CD4-positive, alpha-beta T cell treated with Interleukin-4 for 1 hour (primary cell): ENCODE measurements at places on chromosomes 7 and 10.
A peak's percentile ranks its signal among the peaks of the same experiment; 100 is the strongest.

DNA sequence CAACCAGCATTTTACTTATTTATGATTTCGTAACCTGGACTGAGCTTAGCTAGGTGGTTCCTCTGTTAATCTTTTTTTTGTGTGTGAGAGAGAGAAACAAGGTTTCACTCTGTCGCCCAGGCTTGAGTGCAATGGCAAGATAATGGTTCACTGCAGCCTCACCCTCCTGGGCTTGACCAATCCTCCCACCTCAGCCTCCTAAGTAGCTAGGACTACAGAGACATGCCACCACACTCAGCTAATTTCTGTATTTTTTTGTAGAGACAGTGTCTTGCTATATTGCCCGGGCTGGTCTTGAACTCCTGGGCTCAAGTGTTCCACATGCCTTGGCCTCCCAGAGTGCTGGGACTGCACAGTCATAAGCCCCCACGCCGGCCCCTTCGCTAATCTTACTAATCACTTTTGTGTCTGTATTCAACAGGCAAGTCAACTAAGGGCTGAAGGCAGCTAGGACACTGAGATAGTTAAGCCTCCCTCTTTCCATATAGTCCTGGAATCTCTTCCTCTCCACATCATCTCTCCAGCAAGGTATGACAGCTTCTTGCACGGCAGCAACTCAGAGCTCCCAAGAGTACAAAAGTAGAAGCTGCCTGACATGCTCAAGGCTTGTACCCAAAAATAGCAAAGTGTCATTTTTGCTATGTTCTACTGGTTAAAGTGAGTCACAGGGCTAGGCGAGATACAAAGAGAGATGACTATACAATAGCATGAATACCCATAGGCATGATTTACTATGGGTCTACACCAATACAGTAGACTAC lies 11.3 kb downstream of the KMT2C start:
- no peak for DNase-seq

GRCh38 chr7:6254866-6255265 lies 17.6 kb downstream of the CYTH3 start:
- no peak for DNase-seq

DNA sequence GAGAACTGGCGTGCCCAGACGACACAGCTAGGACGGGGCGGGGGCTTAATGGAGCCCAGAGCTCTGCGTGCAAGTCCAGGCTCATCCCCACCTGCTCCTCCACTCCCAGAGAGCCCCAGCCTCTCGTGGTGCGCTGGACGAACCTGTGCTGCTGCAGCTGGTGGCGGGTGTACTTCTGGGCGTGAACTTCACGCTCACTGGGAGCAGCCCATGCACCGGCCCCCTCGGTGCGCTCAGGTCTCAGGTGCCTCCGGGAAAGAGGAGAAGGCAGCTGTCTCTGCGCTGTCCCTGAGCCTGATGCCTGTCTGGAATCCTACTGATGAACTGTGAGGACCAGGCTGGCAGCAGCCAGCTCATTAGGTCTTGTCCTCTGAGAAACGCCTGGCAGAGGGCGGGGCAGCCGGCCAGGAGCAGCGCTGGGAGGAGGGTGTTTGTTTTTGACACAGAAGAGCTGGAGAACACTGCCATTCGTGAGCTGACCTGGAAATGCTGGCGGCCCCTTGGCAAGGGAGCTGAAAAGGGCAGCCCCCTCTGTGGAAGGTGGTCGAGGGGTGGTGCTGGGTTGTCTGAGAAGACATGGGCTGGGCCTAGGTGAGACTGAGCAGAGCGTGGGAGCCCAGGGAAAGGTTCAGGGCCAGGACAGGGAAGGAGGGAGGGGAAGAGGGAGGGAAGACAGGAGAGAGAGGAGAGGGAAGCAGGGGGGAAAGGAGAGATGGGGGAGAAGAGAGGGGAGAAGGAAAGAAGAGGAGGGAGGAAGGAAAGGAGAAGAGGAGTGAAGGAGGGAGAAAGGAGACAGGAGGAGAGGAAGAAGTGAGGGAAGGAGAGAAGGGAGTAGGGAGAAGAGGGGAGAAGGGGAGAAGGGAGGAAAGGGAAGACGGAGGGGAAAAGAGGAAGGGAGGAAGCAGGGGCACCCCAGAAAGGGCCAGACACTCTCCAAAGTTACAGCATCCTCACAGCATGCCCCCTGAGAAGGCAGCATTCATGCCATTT lies 53.5 kb upstream of the TNS3 start:
- no peak for DNase-seq

DNA sequence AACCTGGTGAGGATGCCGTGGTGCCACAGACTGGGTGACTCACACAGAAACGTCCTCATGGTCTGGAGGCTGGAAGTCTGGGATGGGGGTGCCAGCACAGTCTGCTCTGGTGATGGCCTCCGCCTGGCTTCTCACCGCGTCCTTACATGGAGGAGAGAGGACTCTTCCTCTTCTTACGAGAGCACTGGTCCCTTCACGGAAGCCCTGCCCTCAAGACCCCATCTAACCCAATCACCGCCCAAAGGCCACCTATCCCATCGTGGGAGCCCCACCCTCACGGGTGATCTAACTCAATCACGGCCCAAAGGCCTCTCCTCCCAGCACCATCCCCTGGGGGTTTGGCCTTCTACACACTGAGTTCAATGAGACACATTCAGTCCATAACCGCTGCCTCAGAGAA lies 137.7 kb downstream of the PTPRN2 start:
- DNase-seq = no peak

DNA sequence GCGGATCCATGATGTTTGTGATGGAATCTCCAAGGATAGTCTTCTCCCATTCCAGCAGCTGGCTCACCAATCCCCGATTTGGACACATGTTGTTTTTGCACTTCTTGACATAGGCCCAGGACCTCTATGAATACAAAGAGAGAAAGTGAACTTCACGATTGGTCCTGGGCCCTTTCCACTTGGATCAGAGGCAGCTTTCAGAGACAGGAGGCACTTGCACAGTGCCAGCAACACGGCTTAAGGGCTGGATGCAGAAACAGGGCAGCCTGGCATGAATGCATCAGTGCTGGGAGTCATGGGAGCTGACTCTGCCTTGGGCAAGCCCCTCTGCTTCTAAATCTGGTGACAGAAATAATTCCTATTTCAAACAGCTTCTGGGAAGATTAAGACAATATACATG lies 2.1 kb upstream of the TMEM120A start:
- no peak for DNase-seq

GRCh38 chr7:43905956-43906330 lies 453 bp downstream of the URGCP start:
- DNase-seq = peak; percentile 10

DNA sequence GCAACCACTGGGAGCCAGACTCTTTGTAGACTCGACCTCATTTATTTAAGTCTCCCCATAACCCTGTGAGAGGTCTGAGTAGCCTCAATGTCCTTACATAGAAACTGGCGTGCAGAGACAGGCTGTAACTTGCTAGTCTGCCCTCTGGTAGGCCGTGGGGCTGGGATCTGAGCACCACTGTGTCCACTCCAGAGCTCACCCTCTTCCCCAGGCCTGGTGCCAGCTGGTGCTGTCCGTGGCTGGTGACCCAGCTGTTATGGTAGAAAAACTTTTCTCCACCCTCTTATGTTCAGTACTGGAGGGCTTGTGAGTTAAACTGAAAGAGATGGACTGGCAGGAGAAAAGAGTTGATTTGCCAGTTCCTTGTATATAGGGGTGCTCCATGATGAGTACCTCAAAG lies 41.9 kb downstream of the ADAMTS14 start:
- DNase-seq = no peak

GRCh38 chr7:29113384-29114102 lies 32.8 kb downstream of the CPVL start:
- DNase-seq = no peak

- no peak for DNase-seq
These were observed 21.0 kb upstream of the ABI1 start for GRCh38 chr10:26881600-26882331.

DNA sequence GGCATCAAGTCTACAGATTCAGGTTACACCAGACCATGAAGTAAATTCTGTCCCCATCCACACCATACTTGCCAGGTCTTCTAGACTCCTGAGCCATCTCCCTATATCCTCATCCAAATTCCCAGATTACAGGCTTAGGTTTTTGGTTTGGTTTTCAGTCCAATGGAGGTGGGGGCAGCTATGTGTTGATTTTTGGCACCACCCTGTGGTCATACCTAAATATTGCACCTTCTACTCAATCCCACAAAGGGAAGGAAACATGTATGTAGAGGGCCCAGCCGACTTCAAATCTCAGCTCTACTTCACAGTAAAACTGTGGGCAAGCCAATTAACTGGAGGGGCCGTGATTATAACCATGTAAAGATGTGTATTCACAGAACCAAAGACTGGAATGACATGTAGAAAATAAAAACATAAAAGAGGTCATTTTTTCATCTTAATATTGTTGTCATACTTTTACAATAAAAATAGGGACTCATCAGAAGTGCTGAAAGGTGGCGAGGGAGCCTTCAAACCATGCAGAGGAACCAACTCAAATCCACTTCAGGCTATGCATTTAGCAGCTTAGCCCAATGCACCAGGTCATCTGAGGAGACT lies 19.8 kb downstream of the ERCC6 start:
- DNase-seq = peak; percentile 20

- DNase-seq = no peak
These were observed 66.5 kb downstream of the UBE2H start for GRCh38 chr7:129886167-129886817.

GRCh38 chr7:94584113-94584512 lies 71.8 kb downstream of the SGCE start:
- no peak for DNase-seq

DNA sequence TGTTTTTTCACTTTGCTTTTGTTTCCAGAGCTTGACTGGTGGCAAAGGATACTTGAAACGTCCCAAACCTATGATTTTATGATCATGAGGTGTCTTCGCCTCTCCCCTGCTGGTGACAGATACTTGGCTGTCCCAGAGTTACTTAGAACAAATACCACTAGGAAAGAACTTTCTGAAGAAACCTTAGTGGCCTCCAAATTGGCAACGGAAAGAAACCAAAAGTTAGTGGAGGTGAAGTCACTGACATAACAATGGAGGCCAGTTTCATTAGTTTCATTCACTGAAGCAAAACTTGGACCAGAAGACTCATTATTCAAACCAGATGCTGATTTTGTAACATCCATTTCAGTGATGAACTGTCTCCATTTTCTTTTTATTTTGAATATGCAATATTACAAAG lies 68.6 kb downstream of the JAZF1 start:
- no peak for DNase-seq

- DNase-seq = no peak
These were observed 13.4 kb downstream of the PRKAG2 start for GRCh38 chr7:151863386-151864079.

GRCh38 chr10:5628451-5629302 lies 37.7 kb downstream of the ASB13 start:
- DNase-seq = no peak

- DNase-seq = no peak
These were observed 8.7 kb upstream of the OGA start for GRCh38 chr10:101826852-101827434.

DNA sequence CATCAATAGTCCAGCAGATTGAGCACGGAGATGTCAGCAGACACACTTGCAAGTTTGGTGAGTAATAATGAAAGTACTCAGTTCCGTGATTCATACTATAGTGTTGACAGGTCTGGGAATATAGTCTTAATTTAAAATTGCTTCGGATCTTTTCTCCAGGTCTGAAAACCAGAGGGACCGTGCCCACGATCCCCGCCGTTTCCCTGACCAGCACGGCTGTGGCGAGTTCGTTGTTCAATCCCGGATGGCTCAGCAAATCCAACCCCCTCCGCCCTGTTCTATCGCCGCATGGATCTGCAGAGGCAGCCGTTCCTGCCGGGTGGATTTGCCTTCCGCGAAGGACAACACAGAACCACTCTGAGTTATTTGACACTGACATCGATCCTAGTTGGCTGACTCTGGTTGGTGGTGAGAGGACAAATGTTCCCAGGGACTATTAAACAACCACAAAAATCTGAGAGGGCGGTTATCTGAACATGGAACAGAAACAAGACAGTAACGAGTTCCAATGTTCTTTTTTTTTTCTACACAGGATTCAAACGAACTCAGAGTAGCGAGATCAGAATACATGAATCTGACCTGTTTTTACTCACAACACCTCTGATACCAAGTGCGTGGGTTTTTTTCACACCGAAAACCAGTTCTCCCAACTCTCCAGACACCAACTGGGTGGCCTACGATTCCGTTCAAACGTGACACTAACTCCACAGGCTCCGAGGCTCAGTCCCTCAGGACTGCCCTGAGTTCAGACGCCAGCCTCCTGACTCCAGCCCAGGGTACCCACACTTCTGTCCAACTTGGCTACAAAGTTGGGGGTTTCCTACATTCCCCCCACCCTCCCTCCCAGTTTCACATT lies 52.7 kb downstream of the RBM17 start:
- DNase-seq = peak; percentile 43

DNA sequence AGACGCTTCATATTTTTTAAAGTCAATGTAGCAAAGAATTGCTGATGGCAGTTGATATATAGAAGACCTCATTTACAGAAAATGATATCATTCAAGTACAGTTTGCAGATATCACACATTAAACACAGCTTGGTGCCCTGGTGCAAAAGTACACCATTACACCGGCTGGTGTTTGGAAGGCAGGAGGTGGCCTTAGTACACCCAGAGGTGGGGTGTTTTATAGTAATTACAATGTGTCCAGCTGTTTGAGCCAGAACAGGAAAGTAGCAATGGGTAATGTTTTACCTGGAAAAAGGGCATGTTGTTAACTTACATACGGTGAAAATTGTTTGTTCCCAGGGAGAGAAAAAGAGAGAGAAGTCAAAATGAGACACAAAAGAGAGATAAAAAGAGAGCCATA lies 103.0 kb upstream of the YAE1 start:
- DNase-seq = no peak

GRCh38 chr7:133003052-133003910 lies 78.6 kb downstream of the CHCHD3 start:
- DNase-seq = no peak

DNA sequence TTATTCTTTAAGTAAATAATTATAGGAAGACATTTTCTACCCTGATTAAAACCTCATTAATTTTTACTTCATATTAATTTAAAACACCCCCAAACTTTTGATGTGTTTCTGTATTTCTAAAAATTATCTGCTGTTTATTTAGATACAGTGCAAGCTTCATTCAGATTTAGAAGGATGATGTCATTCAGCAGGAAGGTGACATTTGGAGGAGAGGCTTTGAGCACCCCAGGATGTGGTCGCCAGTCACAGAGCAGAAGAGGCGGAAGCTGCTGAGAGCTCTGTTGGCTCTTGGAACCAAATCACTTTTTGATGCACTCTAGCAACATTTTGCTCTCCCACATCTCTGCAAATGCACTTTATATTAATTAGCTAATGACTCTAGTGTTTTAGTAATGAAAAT lies 233.9 kb upstream of the CACNA2D1 start:
- DNase-seq = peak; percentile 51

- DNase-seq = no peak
These were observed 119.4 kb downstream of the ST7 start for GRCh38 chr7:117072620-117073118.

DNA sequence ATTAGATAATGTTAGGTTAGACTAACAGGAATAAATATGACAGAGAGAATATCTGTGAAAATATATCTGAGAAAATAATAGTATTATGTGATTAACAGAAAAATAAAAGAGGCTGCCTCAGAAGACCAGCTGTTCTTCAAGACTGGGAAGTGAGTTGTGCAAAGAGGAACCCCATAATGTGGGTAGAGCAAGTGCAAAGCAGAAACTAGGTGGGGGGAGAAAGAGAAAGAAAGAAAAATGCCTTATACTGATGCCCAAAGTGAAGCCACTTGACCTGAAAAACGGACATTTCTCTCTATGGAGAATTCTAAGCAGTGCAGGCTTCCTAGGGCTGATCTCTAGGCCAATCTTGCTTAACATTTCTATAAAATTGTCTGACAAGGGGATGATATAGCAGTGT lies 3.8 kb downstream of the NEBL start:
- no peak for DNase-seq
